Endothelial cell of umbilical vein (primary cell): ENCODE measurements at places on chromosomes 4 and X.

- no peak for DNase-seq
Measured at GRCh38 chrX:33339219-33339618, 127.9 kb upstream of the DMD start.

GRCh38 chrX:71282514-71283402 lies 677 bp upstream of the NONO start:
- DNase-seq: no peak

GRCh38 chr4:123068081-123068480 lies 145.7 kb upstream of the NUDT6 start:
- peak; percentile 46 for DNase-seq

- DNase-seq: peak; percentile 7
Measured at GRCh38 chrX:56744996-56745395, 16.0 kb downstream of the NBDY start.

- no peak for DNase-seq
Measured at GRCh38 chr4:110636171-110636679, 13.3 kb upstream of the PITX2 start.

- no peak for DNase-seq
Measured at GRCh38 chr4:111802191-111802590, 343.1 kb upstream of the FAM241A start.

DNA sequence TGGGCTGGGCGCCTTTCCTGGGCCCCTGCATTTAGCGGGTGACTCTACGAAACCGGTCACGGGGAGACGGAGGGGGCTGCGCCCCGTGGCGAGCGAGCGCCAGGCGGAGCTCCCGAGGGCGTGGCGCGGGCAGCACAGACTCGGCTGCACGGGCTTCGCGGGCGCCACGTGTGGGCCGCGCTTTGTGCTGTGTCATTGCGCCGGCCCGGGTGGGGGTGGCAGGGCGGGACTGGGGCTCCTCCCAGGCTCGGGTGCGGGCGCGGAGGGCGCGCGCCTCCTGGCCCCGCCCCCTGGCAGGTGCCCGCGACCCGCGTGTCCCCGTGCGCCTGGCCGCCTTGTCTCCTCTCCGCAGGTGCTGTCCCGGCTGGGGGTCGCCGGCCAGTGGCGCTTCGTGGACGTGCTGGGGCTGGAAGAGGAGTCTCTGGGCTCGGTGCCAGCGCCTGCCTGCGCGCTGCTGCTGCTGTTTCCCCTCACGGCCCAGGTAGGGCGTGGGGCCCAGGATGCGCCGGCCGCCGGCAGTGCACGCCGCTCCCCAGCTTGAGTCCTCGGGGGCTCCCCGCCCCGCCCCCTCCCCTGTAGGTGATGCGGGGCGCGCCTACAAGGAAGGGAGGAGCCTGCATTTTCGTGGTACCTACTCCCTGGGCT lies 651 bp downstream of the UCHL1 start:
- DNase-seq: peak; percentile 36

GRCh38 chr4:169080981-169081380 lies 70.9 kb upstream of the CBR4 start:
- DNase-seq: peak; percentile 83

- DNase-seq: peak; percentile 69
Measured at GRCh38 chr4:113467581-113467980, 294.0 kb downstream of the CAMK2D start.

- DNase-seq: no peak
Measured at GRCh38 chr4:56748271-56748670, 67.2 kb upstream of the HOPX start.

GRCh38 chr4:176925962-176926361 lies 133.2 kb upstream of the VEGFC start:
- DNase-seq: no peak

GRCh38 chr4:1968686-1969295 lies 40.0 kb downstream of the NELFA start:
- no peak for DNase-seq

DNA sequence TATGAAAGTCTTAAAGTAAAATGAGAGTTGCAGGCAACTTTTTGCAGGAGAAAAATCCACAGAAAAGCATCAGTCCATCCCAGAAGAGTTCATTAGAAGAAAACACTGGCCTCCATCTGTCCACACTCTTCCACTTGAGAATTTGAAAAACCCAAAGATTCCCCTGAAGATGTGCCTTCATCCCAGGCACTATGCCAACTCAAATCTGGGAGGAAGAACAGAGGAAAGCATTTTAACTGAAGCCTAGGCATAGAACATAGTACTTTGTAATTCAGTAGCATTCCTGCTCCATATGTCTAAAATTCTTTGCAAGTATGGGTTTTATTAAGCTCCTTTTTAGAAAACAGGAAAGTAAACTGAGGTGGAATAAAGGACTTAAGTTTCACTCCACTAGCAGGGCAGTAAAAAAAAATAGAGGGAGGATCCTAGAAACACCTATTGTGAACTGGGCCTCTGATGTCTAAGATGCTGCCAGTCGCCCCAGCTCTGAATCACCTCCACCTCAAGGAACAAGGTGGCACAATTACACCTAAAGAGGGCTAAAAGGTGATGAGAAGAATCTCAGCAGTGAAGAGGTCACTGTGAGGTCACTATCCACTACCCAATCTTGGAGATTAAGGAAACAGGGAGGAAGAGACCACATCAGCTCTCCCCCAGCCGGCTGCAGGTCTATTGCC lies 141.9 kb upstream of the FAM241A start:
- DNase-seq: no peak

DNA sequence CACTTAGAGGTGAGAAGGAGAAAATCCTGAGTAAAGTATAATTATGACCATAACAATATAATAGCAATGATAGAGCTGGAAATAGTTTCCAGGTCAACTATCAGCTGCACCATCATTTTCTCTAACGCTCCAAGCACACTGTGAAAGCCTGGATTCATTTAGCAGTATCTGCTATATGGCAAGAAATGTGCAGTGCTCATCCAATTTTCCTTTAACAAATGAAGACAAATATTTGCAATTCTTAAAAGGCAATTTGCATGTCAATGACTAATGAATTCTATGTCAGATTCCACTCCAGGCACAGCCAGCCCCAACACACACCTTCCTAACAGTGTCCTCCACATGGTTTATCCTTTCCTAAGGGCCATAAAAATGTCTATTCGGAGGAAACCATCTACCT lies 12.7 kb downstream of the PRSS12 start:
- no peak for DNase-seq

GRCh38 chr4:931194-931959 lies 739 bp downstream of the GAK start:
- peak; percentile 34 for DNase-seq

GRCh38 chr4:181219783-181220416 lies 1023.3 kb upstream of the TENM3 start:
- no peak for DNase-seq

- peak; percentile 77 for DNase-seq
Measured at GRCh38 chr4:177128306-177128705, 181.4 kb upstream of the NEIL3 start.

- no peak for DNase-seq
Measured at GRCh38 chrX:37662181-37662580, 23.4 kb upstream of the XK start.

- DNase-seq: no peak
Measured at GRCh38 chrX:17417372-17417771, 42.4 kb downstream of the NHS start.

- peak; percentile 32 for DNase-seq
Measured at GRCh38 chr4:16757080-16757521, 141.3 kb downstream of the LDB2 start.

DNA sequence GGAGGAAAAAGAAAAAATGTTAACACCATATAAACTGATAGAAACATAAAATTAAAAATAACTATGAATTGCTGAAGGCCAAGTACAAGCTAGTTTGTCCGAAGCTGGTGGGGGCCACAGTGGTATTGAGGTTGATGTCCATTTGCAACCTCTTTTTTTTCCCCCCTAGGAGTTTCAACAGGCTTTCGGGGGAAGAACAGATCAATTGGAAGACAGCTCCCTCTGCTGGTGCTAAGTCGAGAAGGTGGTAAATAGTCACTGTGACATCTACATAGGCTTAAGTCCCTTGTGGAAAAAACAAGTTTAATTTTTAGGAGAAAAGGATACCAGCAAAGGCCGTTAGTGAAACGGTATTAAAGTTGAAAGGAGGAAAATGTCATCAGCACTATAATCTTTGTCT lies 115.7 kb upstream of the ZXDA start:
- peak; percentile 19 for DNase-seq

DNA sequence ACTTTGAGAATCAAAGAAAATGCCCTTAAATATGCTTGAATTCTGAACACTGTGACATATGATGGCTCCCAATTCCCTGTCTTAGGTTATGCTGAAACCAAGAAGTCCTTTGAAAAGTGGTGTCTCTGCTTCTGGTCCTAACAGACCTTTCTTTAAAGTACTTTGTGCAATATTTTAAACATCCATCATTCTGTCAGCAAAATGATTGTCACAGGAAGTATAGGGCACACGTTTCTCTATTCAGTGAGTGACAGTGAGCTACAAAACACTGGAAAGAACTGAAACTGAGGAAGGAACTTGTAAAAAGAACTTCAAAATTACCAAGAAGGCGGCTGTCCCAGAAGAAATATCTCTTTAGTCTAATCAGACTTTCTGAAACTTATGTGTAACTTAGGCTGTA lies 12.2 kb upstream of the NUP54 start:
- no peak for DNase-seq

- no peak for DNase-seq
Measured at GRCh38 chrX:104762641-104763040, 196.6 kb downstream of the IL1RAPL2 start.

DNA sequence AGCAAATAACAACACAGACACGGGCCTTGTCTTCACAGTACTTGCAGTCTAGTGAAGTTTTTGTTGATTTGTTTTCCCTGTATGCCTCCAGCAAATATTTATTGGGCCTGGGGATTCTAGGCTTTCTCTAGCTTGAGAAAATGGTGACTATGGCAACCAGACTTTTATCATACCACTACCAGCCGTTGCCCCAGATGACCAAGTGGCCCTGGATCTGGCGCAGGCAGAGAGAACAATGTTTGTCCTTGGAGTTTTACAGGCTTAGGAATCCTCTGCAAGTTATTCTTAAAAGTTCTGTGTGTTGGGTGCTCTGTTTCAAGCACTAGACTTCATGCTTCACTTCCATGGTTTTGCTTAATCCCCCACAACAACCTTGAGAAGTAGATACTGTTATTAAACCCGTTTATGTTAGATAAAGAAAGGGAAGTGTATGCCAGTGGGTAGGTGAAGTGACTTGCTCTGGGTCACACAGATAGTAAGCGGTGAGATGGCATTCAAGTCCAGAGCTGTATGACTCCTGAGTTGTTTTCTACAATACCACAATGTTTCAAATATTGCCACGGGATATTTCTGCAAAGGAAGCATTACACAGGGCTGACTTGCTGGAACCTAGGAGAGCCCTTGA lies 94.6 kb downstream of the AKAP4 start:
- no peak for DNase-seq

DNA sequence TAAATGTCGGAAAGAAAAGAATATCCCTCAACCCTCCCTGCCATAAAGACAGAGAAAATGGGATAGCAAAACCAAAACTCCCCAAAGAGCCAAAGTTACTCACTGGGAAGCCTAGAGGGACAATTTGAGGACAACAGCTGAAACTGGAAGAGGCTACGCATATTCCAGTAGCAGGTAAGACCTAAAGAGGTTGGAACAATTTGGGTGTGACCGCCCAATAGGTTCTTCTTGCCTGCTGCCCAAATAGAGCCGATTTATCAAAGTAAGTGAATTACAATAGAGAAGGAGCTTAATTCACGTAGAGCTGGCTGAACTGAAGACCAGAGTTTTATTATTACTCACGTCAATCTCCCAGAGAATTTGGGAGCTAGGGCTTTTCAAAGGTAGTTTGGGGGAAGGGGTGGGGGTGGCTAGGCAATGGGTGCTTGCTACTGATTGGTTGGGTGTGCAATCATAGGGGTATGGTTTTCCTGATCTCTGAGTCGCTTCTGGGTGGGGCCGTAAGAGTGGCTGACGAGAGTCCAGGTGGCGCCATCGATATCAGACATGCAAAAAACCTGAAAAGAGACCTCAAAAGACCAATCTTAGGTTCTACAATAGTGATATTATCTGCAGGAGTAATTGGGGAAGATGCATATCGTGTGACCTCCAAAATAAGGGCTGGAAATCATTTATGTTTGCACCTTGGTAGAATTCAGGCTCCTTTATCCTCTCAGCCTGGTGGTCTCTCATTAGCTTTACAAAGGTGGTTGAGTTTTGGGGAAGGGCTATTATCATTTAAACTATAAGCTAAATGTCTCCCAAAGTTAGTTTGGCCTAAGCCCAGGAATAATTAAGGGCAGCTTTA lies 39.0 kb upstream of the SLC7A3 start:
- no peak for DNase-seq

- DNase-seq: peak; percentile 28
Measured at GRCh38 chrX:45850197-45850774, 649.6 kb upstream of the DIPK2B start.

DNA sequence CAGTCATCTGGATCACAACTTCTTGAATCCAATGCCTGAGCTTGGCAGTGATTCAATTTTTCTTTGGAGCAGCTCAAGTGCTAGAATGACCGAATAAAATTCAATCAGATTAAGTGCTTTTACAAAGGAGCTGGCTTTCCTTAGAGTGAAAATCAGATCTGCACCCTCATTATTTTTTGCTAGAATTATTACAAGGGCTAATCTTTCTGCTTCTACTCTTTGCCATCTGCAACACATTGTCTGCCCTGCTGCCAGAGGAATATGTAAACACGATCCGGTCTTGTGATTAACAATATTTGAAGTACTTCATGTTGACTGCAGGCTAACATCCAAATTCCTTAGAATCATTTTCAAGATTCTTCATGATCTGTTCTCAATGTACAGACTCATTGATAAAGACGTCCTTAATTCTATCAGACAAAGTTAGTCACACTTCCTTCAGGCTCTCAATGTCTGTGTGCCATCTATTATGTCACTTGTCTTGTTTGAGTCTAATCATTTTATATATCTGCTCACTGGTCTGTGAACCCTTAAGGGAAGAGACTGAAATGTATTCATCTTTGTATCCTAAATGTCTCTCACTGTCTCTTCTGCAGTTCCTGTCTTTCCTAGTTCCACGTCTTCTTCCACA lies 531.2 kb downstream of the GALNTL6 start:
- no peak for DNase-seq

DNA sequence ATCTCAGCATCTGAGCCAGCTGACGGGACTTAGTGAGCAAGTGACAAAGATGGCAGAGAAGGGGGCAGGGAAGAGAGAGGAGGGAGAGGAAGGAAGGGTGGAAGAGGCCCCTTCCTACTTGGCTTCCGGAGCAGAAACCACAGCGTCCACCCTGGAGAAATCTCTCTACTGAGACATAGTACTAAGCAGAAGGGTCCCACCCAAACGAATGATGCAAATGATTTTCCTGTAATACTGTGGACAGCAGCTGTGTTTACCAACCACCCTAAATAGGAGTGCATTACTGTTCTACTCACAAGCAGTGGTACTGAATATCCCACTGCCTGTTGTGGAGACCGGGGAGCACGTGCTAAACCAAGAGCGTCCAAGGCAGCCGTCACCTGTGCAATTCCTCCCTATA lies 29.4 kb downstream of the DTHD1 start:
- DNase-seq: no peak
